ENCODE measurements at places on chromosomes 7 and 10.

- DNase-seq: no peak
These were observed 53.2 kb downstream of the TFAM start for GRCh38 chr10:58438340-58438871.

DNA sequence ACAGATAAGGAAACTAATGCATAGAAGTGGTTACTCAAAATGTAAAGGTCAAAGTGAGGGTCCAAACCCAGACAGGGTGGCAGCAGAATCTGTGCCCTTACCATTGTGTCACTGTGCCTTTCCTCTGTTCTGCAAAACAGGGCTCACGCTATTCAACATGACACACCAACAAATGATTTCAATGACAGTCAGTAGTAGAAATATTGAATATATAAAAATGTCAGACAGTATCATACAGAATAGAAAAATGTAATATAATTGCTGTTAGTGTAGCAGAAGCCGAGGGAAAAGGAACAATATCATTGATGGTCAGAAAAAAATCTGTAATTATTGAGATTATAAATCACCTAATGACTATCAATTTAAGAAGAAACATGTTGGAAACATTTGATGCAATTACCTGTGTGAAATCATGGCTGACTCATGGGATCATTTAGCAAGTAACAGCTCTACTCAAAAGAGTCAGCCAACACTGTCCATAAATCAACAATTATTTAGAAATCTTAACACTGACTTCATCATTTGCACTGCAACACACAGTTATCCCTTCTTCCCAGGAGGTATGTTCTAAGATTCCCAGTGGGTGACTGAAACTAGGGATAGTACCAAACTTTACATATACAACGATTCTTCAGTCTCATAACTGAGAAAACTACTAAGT is 198.7 kb downstream of the DGKI start:
- DNase-seq: no peak

DNA sequence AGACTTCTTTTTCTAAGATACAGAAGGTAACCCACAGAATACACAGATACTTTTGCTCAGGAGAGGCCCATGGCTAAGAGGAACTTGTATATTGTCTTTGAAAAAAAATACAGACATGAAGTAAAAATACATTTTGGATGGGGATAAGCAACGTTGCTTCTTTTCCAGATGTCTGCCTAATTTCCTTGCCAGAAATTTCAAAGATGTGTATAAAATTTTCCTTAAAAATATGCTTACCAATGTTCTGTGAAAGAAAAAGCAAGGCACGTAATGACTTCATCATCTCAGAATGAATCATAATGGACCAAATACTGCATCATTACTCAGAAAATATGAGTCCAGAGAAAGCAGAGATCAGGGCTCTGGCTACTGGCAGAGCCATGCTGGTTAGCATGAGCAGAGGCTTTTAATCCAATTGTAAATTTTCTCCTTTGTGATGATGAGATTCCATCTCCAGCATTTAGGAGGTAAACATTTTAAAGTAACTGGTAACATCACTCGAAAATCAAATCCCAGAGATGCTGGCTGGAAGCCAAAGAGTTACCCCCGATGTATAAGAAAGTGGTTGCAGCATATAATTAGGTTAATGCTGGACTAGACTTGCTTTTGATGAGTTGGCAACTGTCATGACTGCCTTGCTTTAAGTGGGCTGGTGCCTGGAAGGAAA is 272.5 kb downstream of the SEMA3A start:
- DNase-seq: peak; percentile 38

DNA sequence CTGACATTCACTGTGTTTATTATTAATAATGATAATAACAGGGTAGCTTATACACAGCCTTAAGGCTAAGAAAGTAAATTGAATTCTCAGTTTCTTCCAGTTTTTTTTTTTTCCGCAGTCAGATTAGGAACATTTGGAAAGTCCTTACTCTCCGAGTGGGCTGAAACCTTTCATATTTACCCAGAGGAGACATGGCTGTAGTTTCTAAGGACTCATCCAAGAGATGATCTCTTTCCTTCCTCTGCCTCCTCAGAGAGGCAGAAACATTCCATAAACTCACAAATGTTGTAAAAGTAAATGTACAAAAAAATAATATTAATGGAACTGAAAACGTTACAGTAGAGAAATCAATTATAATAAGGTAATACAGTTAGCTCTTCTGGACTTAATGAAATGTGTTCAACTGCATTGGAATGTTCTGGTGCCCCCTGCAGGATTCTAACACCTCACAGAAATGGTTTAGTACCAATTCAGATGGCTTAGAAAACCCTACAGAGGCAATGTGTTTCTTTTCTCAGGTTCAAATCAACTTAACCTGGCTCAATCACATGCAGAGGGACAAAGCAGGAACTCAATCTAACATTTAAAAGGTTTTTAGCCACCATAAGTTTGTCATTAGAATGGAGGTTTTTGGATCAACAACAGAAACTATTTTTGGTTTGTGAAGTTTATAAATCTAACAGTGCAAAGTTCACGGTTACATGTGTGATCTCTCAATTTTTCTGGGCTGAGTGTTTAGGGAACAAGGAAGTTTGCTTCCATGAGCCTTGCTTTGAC is 71.7 kb downstream of the ICA1 start:
- peak; percentile 59 for DNase-seq

GRCh38 chr10:95767884-95768556 is 12.1 kb downstream of the ENTPD1 start:
- DNase-seq: no peak

Measured in COR-L47 (cell line).